Suprapubic skin (tissue), 4 donors: ENCODE measurements at places on chromosomes 2 and 18.

GRCh38 chr2:238379096-238379810, 47.5 kb upstream of the ASB1 start:
- no peak for DNase-seq

- no peak for DNase-seq
These were observed 11.6 kb downstream of the TRIB2 start for GRCh38 chr2:12728221-12728777.

DNA sequence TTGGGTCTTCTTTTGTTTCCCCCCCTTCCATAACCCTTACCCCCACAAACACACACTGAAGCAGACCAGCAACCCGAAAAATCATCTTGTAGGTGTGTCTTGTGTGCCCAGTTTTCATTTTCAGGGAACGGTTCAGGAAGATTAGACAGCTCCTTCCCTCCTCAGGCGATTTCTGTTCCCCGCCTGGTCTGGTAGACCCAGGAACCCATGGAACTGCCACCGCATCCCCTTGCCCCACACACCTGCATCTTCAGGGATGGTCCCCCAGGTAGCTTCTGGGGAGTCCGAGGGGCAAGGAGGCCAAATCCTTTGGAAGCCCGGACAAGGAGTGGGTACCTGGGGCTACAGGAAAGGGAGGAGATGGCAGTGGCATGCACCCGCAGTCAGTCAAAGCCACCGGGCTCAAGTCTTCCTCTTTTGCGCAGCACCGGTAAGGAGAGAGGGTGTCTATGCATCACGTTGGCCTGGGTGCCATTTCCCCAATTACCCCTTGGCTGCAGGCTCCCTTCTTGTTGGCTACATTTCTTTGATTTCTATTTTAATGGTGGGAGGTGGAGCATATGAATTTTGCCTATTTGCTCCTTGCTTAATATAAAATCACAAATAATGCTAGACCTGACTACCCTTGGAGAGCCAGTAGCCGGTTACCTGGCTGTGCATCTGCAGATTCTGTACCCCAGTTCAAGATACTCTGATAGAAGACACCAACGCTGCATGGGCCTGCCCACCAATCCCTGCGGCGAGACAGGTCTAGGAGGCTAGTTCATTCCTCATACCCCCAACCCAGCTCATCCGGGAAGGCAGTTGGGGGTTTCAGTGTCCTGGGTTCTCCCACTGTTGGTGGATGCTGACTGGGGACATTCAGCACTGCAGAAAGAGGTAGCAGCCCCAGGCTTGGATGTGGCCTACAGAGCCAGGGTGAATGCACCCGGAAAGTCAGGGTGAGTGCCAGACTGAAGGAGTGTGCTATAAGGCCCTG, 30.0 kb upstream of the ATP6V1B1 start:
- DNase-seq = no peak

GRCh38 chr2:130371723-130372054, 15.8 kb downstream of the PTPN18 start:
- no peak for DNase-seq

DNA sequence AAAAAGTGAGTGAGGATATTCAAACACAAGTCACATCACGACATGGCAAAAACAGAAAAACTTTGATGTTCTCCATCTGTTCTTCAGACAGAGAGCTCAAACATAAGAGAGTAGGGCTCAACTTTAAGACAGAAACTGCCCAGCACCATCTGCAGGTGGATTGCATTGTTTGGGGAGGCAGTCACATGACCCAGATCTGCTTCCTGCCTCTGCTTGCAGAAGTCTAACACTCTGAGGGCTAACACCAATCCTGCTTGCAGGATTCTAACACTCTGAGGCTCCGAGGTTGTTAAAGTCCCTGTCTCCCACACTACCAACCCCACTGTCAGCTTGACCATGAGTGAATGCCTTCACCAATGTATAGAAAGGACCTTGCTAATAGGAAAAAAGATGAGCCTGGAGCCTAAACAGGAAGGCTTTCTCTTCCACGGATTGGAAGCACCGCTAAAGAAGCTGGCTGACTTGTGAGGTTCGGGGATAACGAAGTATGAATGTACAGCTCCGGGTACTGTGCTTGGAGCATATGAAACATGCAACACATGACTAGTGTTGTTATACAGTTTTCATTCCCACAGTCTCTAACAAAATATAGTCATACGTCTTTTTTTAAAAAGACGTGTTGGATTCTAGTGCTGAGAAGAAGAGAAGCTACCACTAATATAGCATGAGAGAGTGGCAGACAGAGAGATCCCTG, 176.6 kb upstream of the CREB1 start:
- DNase-seq = no peak

DNA sequence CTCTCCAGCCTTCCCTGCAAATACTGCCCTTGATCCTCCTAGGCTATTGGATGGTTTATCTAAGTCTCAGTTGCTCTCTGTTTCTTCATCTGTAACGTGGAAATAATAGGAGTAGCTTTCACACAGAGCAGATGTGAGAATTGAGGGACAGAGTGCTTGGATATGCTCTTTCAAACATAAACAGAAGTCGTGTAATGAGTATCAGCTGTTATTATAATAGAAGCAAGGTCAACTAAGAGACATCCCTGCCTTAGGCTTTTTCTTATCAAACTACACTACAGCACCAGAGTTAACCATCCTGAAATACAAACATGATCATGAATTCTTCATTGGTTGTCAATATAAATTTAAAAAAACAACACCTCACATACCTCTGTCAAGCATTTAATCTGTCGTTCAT, 138.2 kb downstream of the DOK6 start:
- DNase-seq = no peak

GRCh38 chr2:135931776-135932443, 53.5 kb downstream of the DARS1 start:
- no peak for DNase-seq
